ENCODE measurements at places on chromosomes 11 and 22. TPM values are rescaled to one million over a fixed set of nuclear protein-coding genes. Genes with fewer than 3 reads are reported as not detected.
A peak's percentile ranks its signal among the peaks of the same experiment; 100 is the strongest.

- DNase-seq = no peak
These were observed 600 bp upstream of the ESAM start for GRCh38 chr11:124762624-124763155.

Gene ARHGAP20
- polyA plus RNA-seq = 6.6 TPM

DNA sequence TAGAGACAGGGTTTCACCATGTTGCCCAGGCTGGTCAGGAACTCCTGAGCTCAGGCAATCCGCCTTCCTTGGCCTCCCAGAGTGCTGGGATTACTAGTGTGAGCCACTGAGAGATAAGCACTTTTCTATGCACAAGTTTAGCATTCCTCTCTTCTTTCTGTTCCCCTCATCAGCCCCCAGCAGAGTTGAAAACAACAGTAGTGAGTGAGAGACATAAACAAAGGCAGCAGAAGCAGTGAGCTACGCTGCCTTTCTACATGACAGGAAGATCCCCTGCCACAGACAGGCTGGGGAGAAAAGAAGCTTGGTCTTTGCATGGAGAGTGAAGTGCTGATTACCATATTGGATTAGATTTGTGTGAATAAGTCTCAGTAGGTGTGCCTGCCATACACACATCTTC is 392.0 kb upstream of the KIRREL3 start:
- DNase-seq = no peak

DNA sequence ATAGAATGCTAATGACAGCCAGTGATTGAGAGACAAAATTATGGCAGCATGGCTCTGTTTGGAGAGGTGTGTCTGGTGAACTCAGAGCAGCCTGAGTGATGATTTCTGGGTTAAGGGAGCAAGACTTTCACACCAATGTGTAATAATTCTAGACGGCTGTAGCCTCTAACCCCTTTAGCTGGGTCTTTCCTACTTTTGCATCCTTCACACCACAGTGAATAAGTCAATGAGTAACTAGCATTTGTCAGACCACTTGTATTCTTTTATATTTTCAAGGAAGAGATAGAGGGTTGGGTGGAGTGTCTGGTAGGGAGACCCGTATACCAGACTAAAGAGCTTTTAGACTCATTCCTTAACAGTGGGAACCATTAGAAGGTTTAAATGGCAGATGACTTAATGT is 50.4 kb downstream of the ATXN10 start:
- DNase-seq = no peak

Gene RFPL1
- not detected for polyA plus RNA-seq

Gene APOL5
- polyA plus RNA-seq = 1.9 TPM

DNA sequence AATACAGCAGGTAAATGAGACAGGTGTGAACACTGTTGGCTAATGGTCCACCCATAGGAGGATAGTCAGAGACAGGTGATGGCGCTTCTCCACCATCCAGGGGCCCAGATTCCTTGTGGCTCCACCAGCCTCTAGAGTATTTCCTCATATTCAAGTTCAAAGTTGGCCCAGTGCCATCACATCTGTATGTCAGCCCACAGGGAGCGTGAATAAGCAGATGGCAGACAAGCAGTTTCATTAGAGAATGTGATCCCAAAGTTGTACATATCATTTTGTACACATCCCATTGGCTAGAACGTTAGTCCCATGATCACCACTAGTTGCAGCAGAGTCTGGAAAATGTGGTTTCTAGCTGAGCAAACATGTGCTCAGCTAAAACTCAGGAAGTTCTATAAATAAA is 11.0 kb upstream of the CWF19L2 start:
- DNase-seq = no peak

Gene OAF
- polyA plus RNA-seq = 50.6 TPM

DNA sequence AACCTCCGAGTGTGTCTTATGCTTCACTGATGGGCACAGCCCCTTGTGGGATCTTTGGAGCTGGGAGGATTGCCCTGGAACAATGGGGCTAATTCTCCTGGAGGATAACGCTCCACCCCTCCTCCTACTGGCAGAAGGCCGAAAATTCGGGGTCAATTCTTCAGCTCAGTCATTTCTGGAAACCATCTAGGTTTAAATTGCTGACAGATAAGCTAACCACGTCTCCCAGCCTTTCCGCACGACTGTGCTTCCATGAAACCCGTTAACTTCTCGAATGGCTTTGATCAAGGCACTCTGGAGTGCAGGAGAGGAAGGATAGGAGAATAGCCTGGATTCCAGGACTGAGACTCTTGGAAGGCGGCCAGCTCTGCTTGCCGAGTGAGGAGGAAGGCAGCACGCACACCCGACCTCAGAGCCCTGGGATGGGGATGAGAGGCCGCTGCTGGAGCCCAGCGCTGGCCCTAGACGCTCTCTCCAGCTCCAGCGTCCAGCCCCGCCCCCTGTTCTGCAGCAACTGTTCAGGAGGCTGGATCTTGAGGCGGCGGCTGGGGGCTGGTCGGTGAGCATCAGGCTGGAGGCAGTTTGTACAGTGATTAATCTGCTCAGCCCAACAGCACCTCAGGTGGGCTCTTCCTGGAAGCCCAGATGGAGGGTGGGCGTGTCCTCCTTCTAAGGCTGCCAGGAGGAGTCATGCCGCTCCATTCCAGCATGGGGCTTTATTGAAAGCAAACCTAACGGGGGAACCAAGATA is 176.7 kb upstream of the NCAM1 start:
- peak; percentile 81 for DNase-seq

DNA sequence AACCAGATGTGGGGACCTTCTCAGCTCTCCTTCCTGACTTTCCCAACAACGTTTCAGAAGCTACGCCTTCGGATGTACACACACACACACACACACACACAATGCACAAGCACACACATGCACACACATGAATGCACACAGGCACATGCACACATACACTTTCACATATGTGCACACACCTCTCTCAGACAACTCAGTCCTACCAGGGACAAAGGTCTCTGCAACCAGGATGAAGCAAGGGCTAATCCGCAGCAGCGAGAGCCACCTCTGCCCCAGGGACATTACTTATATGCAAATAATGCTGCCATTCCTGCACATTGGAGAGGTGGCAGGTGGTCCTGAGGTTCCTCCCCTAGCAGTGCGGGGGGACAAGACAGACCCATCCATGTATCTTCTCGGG is 27.4 kb upstream of the LINC01488 start:
- no peak for DNase-seq

- no peak for DNase-seq
These were observed 73.6 kb upstream of the PHOX2A start for GRCh38 chr11:72317570-72317969.

- DNase-seq = no peak
These were observed 2.9 kb downstream of the SPINDOC start for GRCh38 chr11:63816166-63816565.

Gene CARD16
- polyA plus RNA-seq = 16.8 TPM

DNA sequence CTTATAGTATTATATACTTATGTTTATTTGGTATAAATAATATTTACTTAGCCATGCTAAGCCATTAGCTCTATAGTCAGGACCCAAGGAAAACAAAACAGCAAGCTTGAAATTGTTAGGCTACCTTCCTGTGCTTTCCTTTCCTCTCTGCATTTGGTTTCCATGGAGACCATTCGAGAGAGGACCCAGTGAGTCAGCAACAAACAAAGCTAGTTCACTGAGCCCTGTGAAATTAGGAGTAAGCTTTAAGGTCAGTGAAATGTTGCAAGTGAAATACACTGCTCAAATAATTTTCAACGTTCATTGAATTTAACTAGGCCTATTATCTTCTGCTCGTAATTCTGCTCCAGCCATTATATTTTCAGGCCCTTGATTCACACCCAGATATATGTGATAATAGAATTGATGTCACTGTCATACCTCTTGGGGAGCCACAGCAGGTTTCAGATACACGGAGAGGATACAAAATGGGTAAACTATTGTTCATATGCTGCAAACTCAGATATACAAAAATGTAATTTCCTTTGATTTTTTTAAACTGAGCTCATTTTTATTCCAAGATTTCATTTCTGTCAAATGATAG is 9.1 kb upstream of the OR10D3 start:
- DNase-seq = no peak

Gene PHLDA2
- polyA plus RNA-seq = 0.70 TPM

- no peak for DNase-seq
These were observed 22.9 kb downstream of the ZBTB16 start for GRCh38 chr11:114082415-114082748.

DNA sequence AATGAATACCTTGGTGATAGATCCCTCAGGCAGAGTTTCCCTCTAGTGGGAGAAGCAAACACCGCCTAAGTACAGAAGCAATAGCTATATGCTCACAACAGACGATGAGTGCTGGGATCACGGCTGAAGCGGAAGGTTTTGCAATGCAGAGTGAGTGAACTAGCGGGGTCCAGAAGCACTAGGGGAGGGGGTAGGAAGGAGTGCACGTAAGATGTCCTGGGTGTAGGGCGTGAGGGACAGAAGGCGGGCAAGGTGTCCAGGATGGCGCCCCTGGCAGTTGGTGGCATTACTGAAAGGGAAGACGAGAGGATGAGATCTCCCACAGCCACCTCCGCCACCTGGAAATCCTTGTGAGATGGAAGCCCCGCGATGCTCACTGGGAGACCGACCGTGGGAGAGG is 81.0 kb downstream of the ETS1 start:
- DNase-seq = no peak

DNA sequence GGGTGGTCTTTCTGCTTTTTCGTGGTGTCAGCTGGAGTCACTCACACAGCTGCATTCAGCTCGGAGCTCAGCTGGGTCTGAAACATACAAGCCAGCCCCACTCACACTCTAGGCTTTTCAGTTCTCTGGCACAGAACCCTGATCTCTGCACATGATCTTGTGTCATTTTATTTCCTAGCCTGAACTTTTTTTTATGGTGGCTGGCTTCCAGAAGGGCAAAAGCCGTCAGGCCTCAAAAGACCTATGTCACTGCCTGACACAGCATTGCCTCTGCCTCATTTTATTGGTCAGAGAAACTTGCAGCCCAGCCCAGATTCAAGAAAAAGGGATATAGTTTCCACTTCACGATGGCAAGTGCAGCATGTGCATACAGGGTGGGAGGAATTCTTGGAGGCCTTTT is 117.8 kb downstream of the NTM start:
- DNase-seq = no peak

Measured in muscle of arm (tissue), 14 donors.